Thyroid gland (tissue), 4 donors: ENCODE measurements at places on chromosomes 6 and 20. TPM values are rescaled to one million over a fixed set of nuclear protein-coding genes. Genes with fewer than 3 reads are reported as not detected.

The PRSS16 gene
- total RNA-seq = 14.2 TPM

- peak overlapping the region; percentile 92 for H3K27ac ChIP-seq
- H3K4me1 ChIP-seq = peaks cover 26% of the 10 kb centered on the region
- no peak for DNase-seq
- H3K4me3 ChIP-seq = no peak overlapping the region
Observed at GRCh38 chr6:41502566-41502916, 43.6 kb upstream of the FOXP4 start.

- no peaks in the 10 kb centered on the region for H3K4me1 ChIP-seq
- H3K27me3 ChIP-seq = no peaks in the 10 kb centered on the region
- H3K4me3 ChIP-seq = no peak overlapping the region
Observed at GRCh38 chr6:45256697-45257695, 71.1 kb upstream of the RUNX2 start.

DNA sequence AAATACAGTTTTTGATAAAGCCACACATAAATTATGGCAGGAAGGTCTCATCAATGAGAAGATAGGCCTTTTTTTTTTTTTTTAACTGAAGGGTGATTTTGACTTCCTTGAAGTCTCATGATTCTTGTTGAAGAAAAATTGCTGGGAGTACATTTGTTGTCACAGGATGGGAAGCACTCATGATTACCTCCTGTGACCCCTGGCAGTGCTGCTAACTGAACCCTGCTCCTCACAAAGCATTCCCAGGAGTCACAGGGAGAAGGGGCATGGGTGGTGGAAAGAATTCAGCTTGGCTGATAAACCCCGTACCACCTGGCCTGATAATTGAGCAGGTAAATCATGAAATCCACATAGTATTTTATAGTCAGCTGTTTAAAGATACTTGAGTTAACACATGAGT, 86.9 kb downstream of the CD109 start:
- H3K4me1 ChIP-seq = no peaks in the 10 kb centered on the region
- no peak overlapping the region for H3K4me3 ChIP-seq
- H3K27ac ChIP-seq = no peak overlapping the region
- no peak for DNase-seq
- H3K36me3 ChIP-seq = no peaks in the 10 kb centered on the region

- no peak for DNase-seq
- H3K4me1 ChIP-seq = no peaks in the 10 kb centered on the region
- H3K4me3 ChIP-seq = no peak overlapping the region
Observed at GRCh38 chr6:498795-499231, 107.3 kb downstream of the IRF4 start.
